ENCODE measurements at places on chromosomes 5 and 9.

- peak; percentile 13 for DNase-seq
These were observed 263.2 kb downstream of the DMAC1 start for GRCh38 chr9:7536310-7536939.

GRCh38 chr5:92505925-92506324 lies 1075.1 kb downstream of the NR2F1-AS1 start:
- DNase-seq, result no peak

GRCh38 chr9:105331160-105331559 lies 86.7 kb downstream of the SLC44A1 start:
- no peak for DNase-seq

DNA sequence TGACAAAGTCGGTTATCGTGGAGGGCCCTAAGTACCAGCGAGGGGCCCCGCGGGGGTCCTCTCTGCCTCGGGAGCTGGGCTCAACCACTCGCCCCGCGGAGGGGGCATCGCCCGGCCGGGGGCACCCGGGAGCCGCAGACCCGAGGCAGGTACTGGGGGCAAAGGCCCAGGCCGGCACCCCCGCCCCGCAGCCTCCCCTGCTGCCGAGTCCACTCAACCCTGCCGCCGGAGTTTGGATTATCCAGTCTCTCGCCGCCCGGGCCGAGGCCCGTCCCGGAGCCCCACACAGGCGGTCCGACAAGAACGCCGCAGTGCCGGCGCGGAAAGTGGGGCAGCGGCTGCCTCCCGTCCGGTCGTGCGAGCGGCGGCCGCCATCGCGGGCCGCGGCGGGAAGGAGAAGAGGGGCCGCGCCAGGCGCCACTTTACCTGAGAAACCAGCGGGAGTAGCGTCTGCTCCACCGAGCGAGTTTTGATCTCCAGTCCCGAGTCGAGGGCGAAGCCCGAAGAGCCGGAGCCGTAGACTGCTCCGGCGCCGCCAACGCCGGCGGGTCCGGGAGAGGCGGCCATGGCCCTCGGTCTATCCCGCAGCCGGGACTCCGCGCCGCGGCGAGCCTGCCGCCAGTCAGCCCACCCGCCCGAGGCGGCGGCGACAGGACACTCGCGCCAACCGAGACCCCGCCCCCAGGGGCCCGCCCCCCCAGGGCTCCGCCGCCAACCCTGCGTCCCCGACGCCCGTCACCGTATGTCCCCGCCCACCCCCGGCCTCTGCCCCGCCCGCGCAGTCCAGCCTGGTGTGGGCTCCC lies at the start of gene CTNNAL1:
TSS of gene CTNNAL1 (minus strand) at position 624 of the 803 bp plus-strand sequence. CDS start at position 567, 57 bp downstream.
- DNase-seq, result peak; percentile 98

DNA sequence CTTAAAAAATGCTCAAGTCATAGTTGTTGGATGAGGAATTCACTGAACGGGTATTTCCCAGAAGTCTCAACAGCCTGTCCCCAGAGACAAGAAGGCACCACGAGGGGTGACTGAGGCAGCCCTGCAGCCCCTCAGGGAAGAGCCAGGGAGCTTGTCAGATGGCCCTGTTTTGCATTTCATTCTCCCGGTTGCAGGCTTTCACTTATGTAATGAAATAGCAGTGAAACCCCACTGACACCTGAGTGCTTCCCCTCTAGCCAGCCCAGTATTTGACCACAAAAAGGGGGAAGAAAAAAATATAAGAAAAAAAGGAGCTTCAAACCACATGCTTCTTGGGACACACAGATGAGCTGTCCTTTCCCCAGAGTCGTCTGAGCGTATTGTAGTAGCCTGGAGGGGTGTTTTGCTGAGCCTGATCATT lies 75.3 kb upstream of the IL12B start:
- DNase-seq, result peak; percentile 65

GRCh38 chr9:36486933-36487481 lies 85.7 kb upstream of the MELK start:
- peak; percentile 63 for DNase-seq

DNA sequence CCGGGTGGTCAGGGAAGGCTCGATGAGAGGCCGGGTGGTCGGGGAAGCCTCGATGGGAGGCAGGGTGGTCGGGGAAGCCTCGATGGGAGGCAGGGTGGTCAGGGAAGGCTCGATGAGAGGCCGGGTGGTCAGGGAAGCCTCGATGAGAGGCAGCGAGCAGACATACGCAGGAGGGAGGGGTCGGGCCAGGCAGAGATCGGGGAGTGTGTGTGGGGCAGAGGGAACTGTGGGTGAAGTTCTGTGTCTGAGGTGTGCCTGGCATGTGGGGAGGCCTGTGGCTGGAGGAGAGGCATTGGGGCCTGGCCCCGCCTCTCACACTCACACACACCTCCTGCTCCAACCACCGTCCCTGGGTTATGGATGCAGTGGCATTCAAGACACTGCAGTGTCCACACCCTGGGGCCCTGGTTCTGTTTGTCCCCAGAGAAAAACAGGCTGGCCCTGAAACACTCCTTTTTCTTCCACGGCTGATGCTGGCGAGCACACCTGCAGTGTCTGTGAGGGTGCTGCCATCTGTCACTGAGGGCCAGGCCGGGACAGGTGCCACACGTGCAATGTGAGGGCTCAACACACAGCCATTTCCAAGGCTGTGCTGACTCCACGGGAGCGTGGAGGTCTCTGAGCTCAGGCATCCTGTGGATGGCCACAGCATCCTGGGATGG lies 6.5 kb upstream of the PLEKHG4B start:
- DNase-seq, result no peak

GRCh38 chr9:116466271-116467235 lies 220.6 kb upstream of the TRIM32 start:
- DNase-seq, result no peak

DNA sequence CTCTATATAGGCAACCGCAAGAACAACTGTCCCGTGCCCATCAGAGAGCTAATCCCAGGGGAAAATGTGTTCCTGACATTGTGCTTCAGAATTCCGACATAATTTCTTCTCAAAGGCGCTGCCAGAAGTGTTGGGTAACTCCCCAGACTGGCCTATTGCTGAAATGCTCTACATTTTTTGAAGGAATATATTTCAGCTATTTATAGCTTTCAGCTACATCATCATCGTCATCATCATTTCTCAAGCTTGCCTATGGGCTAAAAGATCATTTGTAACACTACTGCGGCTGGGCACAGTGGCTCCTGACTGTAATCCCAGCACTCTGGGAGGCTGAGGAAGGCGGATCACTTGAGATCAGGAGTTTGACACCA lies 49.7 kb downstream of the MYO10 start:
- no peak for DNase-seq

DNA sequence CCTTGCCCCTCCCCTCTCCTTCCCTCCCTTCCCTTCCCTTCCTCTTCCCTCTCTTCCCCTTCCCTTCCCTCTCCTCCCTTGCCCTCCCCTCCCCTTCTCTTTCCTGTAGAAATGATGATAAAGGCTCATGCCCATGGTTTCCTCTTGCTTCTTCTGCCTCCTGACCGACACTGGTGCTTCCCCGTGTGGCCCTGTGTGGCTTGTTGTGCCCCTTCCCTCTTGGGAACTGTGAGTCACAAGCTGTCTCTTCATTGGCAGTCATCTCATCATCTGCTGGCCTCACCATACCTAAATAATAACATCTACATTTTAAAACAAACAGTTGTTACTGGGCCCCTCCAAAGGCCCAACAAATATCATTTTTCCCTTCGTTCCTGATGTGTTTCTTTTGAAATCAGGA lies 11.7 kb upstream of the CARNMT1 start:
- DNase-seq, result no peak

- DNase-seq, result peak; percentile 49
These were observed 107.9 kb upstream of the LARP1 start for GRCh38 chr5:154647114-154647760.

GRCh38 chr5:117657541-117657940 lies 1082.9 kb upstream of the SEMA6A start:
- DNase-seq, result no peak

DNA sequence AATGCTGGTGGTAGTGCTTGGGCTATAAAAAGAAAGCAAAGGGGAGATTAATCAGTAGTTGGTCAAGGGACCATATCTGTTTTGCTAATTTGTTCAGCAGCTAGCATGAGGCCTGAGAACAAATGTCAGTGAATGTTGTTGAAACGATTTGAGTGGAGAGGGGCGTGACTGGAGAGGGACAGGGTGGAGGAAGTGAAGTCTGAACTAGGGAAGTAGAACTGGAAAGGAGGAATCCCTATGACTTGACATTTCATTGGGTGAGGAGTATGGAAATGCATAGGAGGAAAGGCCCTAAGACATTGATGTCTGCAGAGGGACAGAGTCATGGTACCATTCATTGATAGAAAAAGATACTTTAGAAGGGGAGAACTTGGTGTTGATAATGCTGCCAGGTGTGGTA lies 19.7 kb downstream of the TLE4 start:
- no peak for DNase-seq

- no peak for DNase-seq
These were observed 99.3 kb downstream of the ACTBL2 start for GRCh38 chr5:57383093-57383861.

GRCh38 chr9:132983491-132984201 lies 5.2 kb downstream of the GFI1B start:
- no peak for DNase-seq

DNA sequence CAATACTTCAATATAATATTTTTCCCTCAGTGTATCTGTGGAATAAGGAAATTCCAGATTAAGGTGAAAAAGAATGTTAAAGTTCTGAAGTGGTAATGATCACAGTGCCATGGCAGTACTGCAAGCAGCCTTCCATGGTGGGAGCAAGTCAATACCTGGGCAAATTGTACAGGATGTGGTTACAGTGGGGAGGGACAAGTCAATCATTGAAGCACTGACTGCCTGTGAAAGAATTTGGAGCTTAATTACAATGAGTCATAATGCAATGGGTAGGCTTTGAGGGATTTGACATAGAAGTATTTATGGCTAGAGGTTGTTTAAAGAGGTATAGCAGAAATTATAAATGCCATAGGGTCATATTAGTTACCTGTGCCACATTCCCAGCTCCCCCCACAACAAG lies 786.5 kb upstream of the ACO1 start:
- DNase-seq, result no peak

- no peak for DNase-seq
These were observed 205.1 kb upstream of the EFNA5 start for GRCh38 chr5:107875833-107876232.

DNA sequence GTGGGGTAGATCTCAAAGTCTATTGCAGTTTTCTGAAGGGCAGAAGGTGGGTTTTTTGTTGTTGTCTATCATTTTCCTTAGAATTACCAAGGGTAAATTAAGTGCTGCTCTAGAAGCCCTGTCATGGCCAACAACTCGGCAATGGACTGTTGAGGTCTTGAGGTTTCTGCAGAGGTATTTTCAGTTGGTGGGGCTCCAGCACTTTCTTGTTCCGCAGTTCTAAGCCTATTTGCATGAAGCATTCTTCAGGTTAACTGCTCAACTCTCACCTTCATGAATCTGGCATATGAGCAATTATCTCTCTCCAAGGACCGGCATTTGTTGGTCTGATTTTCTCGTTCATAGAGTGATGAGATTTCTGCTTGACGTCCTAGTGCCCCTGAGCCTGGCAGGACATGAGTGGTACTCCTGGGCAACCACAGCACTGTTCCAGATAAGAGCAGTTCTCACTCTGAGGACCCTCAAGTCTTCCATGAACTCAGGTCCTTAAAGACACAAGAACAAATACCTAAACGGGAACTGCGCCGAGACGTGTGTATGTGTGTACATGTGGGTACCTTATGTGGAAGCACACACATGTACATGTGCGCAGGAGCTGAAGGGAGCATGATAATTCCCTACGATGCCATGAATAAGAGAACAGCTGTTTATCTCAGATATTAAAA lies 544.5 kb downstream of the CSNK1G3 start:
- peak; percentile 41 for DNase-seq

DNA sequence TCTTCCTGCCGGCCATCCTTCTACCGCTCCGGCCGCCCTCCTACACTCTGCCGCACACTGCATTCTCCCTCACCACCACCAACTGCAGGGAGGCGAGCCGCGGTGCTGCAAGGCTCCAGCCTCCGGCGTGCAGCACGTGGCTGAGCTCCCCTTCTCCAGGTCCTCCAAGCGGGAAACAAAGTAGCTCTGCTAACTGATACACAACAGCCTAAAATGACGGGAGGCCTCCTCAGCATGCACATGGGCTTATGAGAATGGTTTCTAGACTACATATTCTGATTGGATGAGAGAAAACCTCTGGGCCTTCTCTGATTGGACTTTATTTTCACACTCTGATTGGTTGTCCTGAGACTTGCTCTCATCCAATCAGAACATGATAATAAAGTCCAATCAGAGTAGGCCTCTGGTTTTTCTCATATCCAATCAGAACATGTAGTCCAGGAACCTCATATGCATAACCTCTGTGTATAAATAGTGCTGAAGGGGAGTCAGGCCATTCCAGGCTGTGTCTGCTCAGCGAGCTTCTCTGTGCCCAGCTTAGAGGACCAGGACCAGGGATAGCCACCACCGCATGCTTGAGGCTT lies 27.0 kb upstream of the ZNF354B start:
- DNase-seq, result no peak

- DNase-seq, result no peak
These were observed 4.8 kb upstream of the ENTPD8 start for GRCh38 chr9:137445930-137446431.

DNA sequence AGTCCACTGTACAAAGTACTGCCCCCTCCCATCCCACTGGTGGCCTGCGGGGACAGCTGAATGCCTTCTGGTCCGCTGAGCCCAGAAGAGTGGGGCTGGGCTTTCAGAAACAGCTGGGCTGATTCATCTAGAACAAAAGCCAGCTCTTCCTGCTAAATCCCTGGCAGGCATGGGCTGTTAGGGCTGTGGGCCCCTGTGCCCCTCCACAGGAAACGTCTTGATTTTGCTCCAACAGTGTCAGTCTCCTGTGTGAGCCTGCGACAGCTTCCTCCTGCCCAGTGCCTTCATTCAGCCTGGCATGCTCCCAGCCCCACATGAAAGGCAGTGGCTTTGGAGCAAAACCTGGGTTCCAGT lies 6.9 kb upstream of the GSN start:
- no peak for DNase-seq

GRCh38 chr9:124498040-124498439 lies 9.2 kb downstream of the NR5A1 start:
- DNase-seq, result no peak

DNA sequence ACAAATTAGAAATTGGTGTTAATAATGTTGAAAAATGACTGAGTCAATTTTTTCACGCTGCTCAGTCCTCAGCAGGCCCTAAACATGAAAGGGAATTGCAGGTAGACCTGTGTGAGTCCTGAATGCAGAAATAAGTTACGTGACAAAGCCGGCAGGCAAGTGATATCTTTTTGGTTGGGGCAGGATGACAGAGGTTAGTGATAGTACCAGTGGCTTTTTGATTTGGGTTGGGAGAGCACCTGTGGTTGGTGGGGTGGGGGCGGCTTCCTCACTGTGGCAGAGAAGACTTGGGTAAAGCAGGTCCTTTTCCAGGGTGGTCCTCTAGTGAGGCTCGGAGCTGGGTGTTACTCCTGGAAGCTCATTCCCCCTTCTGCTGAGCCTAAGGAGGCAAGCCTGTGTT lies 164.7 kb downstream of the TMEM167A start:
- no peak for DNase-seq
